ENCODE measurements at places on chromosomes 2 and 18. TPM values are rescaled to one million over a fixed set of nuclear protein-coding genes. Genes with fewer than 3 reads are reported as not detected.

Gene MARCO
- 1.0 TPM for total RNA-seq

Gene PLGLB2
- not detected for total RNA-seq

Gene OXER1
- total RNA-seq = 6.9 TPM

- H3K36me3 ChIP-seq = no peaks in the 10 kb centered on the region
- no peak overlapping the region for H3K4me3 ChIP-seq
- no peaks in the 10 kb centered on the region for H3K27me3 ChIP-seq
- no peak overlapping the region for H3K27ac ChIP-seq
Measured at GRCh38 chr18:10771053-10771709, 245.4 kb downstream of the NAPG start.

- no peak overlapping the region for H3K27ac ChIP-seq
- H3K36me3 ChIP-seq = no peaks in the 10 kb centered on the region
- no peak overlapping the region for H3K4me3 ChIP-seq
- no peak for DNase-seq
- no peaks in the 10 kb centered on the region for H3K4me1 ChIP-seq
Measured at GRCh38 chr18:45107425-45107824, 426.7 kb downstream of the SETBP1 start.

DNA sequence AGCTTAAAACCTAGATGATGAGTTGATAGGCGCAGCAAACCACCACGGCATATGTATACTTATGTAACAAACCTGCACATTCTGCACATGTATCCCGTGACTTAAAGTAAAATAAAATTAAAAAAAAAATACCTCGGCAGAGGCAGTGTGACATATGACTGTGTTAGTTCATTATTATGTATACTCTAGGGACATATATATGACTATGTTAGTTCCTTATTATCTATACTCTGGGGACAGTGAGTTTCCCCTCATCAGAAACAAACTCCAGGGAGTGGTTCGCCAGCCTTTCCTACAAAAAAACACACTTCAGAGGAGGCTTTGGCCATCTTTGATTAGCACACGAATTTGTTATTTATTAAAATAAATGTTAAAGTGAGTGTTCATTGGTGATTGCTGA, 209.5 kb downstream of the PIEZO2 start:
- DNase-seq = no peak
- no peaks in the 10 kb centered on the region for H3K4me1 ChIP-seq
- no peak overlapping the region for H3K4me3 ChIP-seq
- no peaks in the 10 kb centered on the region for H3K27me3 ChIP-seq
- no peaks in the 10 kb centered on the region for H3K36me3 ChIP-seq

Gene NEU2
- not detected for total RNA-seq

DNA sequence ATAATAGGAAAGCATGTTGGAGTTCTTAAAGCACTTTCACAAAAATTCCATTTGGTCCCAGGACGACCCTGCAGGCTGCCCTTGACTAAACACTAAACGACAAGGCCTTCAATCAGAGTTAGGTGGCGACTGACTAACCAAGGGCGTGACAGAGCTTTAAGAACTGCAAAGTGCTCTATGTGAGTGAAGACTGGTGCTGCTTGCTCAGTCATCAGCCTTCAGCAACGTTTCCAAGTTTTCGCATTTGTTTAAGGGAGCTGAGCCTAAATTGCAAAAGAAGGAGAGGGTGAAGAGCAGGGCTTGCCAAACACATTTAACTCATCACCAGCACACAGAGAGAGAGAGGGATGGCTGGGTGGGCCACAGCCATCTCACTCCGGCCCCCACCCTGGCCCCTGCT, 204.7 kb upstream of the PID1 start:
- H3K36me3 ChIP-seq = no peaks in the 10 kb centered on the region
- no peak overlapping the region for H3K27ac ChIP-seq
- H3K4me3 ChIP-seq = no peak overlapping the region
- H3K4me1 ChIP-seq = no peaks in the 10 kb centered on the region
- no peak for DNase-seq

- H3K27ac ChIP-seq = no peak overlapping the region
- no peaks in the 10 kb centered on the region for H3K27me3 ChIP-seq
- H3K4me3 ChIP-seq = no peak overlapping the region
- no peaks in the 10 kb centered on the region for H3K4me1 ChIP-seq
- DNase-seq = no peak
- H3K36me3 ChIP-seq = no peaks in the 10 kb centered on the region
Measured at GRCh38 chr2:74944987-74945787, 13.3 kb upstream of the POLE4 start.

Gene DYSF
- total RNA-seq = 10.9 TPM

GRCh38 chr2:200189964-200190363, 116.5 kb upstream of the SPATS2L start:
- no peaks in the 10 kb centered on the region for H3K27me3 ChIP-seq
- no peak for DNase-seq

- no peak overlapping the region for H3K27ac ChIP-seq
- no peak overlapping the region for H3K4me3 ChIP-seq
- H3K36me3 ChIP-seq = no peaks in the 10 kb centered on the region
- H3K4me1 ChIP-seq = no peaks in the 10 kb centered on the region
- DNase-seq = no peak
Measured at GRCh38 chr2:194176134-194176533, 1480.9 kb upstream of the SLC39A10 start.

Gene CYRIA
- total RNA-seq = 5.3 TPM
